ENCODE measurements at places on chromosomes 13 and 19. TPM values are rescaled to one million over a fixed set of nuclear protein-coding genes. Genes with fewer than 3 reads are reported as not detected.

DNA sequence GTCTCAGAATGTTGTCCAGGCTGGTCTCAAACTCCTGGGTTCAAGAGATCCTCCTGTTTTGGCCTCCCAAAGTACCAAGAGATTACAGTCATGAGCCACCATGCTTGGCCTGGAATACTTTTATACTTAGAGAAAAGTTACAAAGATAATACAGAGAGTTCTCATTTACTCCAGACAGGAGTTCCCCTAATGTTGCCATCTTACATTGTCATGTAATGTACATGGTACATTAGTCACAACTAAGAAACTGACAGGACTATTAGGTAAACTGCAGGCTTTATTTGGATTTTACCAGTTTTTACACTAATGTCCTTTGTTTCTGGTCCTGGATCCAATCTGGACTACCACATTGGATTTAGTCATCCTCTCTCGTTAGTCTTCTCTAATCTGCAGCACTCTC, 2.3 kb upstream of the C19orf84 start:
- H3K4me1 ChIP-seq = peaks cover 45% of the 10 kb centered on the region
- DNase-seq = no peak
- no peaks in the 10 kb centered on the region for H3K27me3 ChIP-seq

- peaks cover 10% of the 10 kb centered on the region for H3K36me3 ChIP-seq
- H3K4me3 ChIP-seq = no peak overlapping the region
- H3K27me3 ChIP-seq = no peaks in the 10 kb centered on the region
- DNase-seq = no peak
These were observed 1.1 kb downstream of the ARHGAP35 start for GRCh38 chr19:46861691-46862502.

GRCh38 chr19:24054044-24054935, 32.7 kb upstream of the ZNF254 start:
- peak; percentile 55 for DNase-seq
- no peaks in the 10 kb centered on the region for H3K27me3 ChIP-seq
- peaks cover 24% of the 10 kb centered on the region for H3K4me1 ChIP-seq
- H3K4me3 ChIP-seq = no peak overlapping the region

- H3K27ac ChIP-seq = peak overlapping the region; percentile 90
- H3K4me3 ChIP-seq = peak overlapping the region; percentile 93
- no peak for DNase-seq
- H3K4me1 ChIP-seq = peaks cover 25% of the 10 kb centered on the region
- peaks cover 45% of the 10 kb centered on the region for H3K36me3 ChIP-seq
These were observed 407 bp upstream of the ZNF550 start for GRCh38 chr19:57560049-57560491.

The FPR3 gene
- total RNA-seq = not detected

DNA sequence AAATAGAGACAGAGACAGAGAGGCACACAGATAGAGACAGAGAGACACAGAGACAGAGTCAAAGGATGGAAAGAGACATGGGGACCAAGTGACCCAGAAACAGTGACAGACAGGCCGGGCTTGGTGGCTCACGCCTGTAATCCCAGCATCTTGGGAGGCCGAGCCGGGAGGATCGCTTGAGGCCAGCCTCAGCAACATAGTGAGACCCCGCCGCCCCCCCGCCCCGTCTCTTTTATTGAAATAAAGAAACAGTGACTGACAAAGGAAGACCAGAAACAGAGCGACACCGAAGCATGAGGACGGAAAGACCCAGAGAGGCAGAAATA, 848 bp upstream of the NECTIN2 start:
- peaks cover 21% of the 10 kb centered on the region for H3K4me1 ChIP-seq
- DNase-seq = no peak
- no peaks in the 10 kb centered on the region for H3K36me3 ChIP-seq
- H3K27ac ChIP-seq = peak overlapping the region; percentile 55
- H3K27me3 ChIP-seq = peaks cover 38% of the 10 kb centered on the region

GRCh38 chr19:17522988-17523872, 11.8 kb downstream of the PGLS start:
- DNase-seq = peak; percentile 90
- peaks cover 28% of the 10 kb centered on the region for H3K4me1 ChIP-seq
- H3K27me3 ChIP-seq = peaks cover 7% of the 10 kb centered on the region
- peak overlapping the region; percentile 72 for H3K27ac ChIP-seq
- peak overlapping the region; percentile 37 for H3K4me3 ChIP-seq

The TPTE2 gene
- not detected for total RNA-seq

The AMER2 gene
- not detected for total RNA-seq

DNA sequence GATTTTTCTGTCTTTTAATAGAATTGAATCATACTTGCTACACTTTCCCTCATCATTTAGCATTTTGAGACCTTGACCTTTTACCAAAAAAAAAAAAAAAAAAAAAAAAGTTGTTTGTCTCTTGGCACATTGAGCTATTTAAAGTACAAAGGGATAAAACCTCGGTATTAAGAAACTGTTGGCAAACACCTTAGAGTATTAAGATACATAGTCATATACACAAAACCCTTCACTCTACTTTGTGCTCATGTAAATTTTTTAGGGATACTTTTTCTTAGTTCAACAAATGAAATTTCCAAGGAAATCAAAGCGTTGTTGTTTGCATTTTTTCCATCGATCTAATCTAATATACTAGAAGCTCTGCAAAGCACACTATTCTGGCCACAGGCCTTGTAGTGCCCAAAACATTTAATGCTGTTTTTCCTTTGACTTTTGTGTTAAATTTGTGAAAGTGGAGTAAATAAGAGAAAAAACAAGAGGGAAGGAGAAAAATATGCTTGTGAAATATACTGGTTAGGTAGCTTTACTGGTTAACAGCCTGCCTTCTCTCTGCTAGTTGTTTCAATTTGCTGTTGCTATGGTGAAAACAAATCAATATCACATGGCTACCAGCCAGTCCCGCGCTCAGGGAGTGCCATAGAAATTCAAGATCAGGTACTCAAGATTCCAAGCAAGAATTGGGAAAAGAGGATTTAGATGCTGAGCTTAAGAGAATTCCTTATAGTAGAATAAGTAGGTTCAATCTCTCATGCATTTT, 2.6 kb downstream of the MBNL2 start:
- H3K4me1 ChIP-seq = peaks cover 57% of the 10 kb centered on the region
- no peaks in the 10 kb centered on the region for H3K27me3 ChIP-seq
- peaks cover 2% of the 10 kb centered on the region for H3K36me3 ChIP-seq
- no peak for DNase-seq

DNA sequence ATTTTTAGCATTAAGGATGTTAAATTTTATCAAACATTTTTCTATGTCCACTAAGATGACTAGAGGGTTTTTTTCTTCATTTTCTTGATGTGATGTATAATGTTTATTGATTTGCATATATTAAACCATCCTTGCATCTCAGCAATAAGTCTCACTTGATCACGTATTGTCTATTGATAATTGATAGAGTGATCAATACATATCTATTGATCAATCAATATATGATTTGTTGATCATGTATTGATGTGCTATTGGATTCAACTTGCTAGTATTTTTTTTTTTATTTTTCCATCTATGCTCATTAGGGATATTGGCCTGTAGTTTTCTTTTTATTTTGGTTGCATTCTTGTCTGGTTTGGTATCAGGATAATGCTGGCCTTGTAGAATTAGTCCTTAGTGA, 2202.0 kb downstream of the PCDH9 start:
- no peaks in the 10 kb centered on the region for H3K4me1 ChIP-seq
- no peak for DNase-seq
- no peaks in the 10 kb centered on the region for H3K36me3 ChIP-seq
- H3K27me3 ChIP-seq = no peaks in the 10 kb centered on the region
- no peak overlapping the region for H3K27ac ChIP-seq

- H3K27me3 ChIP-seq = no peaks in the 10 kb centered on the region
- DNase-seq = no peak
- H3K36me3 ChIP-seq = peaks cover 2% of the 10 kb centered on the region
These were observed 6.0 kb upstream of the NKPD1 start for GRCh38 chr19:45166723-45167252.

The SMARCA4 gene
- total RNA-seq = 114 TPM

The ZNF793 gene
- 2.7 TPM for total RNA-seq

- H3K4me1 ChIP-seq = peaks cover 15% of the 10 kb centered on the region
- peaks cover 3% of the 10 kb centered on the region for H3K36me3 ChIP-seq
- H3K27ac ChIP-seq = no peak overlapping the region
- H3K27me3 ChIP-seq = no peaks in the 10 kb centered on the region
- no peak for DNase-seq
These were observed 1399.4 kb downstream of the EFNB2 start for GRCh38 chr13:105135852-105136615.

The HIPK4 gene
- not detected for total RNA-seq

DNA sequence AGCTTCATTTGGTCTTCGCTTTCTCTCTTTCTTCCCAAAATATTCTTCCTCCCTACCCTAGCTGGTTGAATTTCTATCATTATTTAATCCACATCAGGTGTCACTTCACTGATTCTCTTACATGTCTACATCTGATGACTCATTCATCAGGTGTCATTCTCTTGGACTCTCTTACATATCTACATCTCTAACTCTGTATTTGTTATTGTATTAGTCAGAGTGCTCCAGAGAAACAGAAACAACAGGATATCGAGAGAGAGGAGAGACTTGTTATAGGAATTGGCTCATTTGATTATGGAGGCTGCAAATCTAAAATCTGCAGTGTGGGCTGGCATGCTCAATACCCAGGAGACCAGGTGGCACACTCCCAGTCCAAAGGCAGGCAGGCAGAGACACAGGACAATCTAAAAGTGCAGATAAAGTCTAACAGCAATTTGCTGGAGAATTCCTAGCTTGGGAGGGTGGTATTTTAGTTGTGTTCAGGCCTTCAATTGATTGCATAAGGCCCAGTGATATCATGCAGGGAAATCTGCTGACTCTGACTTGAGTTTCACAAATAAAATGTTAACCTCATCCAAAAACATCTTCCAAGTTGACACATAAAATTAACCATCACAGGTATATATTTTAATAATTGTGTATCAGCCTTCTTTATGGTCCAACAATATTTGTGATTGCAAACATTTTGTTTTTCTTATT, 541.4 kb upstream of the SLITRK5 start:
- DNase-seq = no peak
- no peaks in the 10 kb centered on the region for H3K4me1 ChIP-seq
- no peaks in the 10 kb centered on the region for H3K36me3 ChIP-seq
- no peaks in the 10 kb centered on the region for H3K27me3 ChIP-seq
- H3K27ac ChIP-seq = no peak overlapping the region
- H3K4me3 ChIP-seq = no peak overlapping the region

DNA sequence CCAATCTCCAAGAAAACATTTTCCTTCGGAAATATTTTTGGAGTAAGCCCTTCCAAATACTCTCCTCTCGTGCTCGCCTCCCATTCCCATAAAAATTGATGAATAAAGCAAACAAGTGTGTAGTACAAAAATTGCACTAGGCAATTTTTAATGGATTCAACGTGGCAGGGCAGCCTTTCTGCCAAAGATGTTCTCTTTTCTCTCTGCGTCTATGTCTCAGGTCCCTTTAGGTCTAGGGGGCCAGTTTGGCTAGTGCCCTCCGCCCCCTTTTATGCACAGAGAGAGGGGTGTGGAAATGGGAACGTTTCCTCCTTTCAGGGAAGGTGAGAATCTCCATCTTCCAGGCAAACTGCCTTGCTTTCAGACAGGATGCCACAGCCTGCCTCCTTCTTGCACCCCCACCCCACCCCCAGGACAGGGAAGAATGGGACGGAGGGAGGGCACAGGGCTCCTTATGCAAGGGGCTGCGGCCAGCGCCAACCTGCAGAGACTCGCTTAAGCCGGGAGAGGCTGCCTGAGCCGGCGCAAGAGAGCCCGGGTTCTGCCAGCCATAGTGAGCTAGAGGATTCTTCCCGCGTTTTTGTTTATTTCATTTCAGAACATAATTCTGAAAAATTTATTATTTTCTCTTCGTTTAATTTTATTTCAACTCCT, 2.7 kb upstream of the ZIC2 start:
- peak; percentile 35 for DNase-seq
- no peak overlapping the region for H3K4me3 ChIP-seq
- H3K4me1 ChIP-seq = peaks cover 23% of the 10 kb centered on the region

DNA sequence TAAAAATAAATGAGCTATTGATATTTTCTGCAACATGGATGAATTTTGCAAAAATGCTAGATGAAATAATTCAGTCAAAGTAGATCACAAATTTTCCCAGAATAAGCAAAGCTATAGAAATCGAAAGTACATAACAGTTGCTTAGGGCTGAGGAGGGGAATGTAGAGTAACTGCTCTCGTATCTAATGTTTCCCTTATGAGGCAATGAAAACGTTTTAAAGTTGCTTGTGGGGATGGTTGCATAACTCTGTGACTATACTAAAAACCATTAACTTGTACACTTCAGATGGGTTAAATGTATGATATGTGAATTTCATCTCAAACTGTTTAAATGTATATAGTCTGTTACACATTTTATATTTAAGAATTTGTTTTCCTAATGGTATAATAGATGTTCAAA, 231.7 kb downstream of the GGACT start:
- H3K4me1 ChIP-seq = no peaks in the 10 kb centered on the region
- H3K4me3 ChIP-seq = no peak overlapping the region
- H3K27me3 ChIP-seq = no peaks in the 10 kb centered on the region
- DNase-seq = no peak
- H3K36me3 ChIP-seq = peaks cover 7% of the 10 kb centered on the region
- H3K27ac ChIP-seq = no peak overlapping the region

The IFNL1 gene
- total RNA-seq = 0.70 TPM

GRCh38 chr13:20727856-20728255, 24.4 kb downstream of the IL17D start:
- no peaks in the 10 kb centered on the region for H3K36me3 ChIP-seq
- no peak for DNase-seq
- H3K27me3 ChIP-seq = peaks cover 3% of the 10 kb centered on the region
- no peak overlapping the region for H3K4me3 ChIP-seq
- H3K27ac ChIP-seq = no peak overlapping the region
